ENCODE measurements at places on chromosomes 11 and 22.

DNA sequence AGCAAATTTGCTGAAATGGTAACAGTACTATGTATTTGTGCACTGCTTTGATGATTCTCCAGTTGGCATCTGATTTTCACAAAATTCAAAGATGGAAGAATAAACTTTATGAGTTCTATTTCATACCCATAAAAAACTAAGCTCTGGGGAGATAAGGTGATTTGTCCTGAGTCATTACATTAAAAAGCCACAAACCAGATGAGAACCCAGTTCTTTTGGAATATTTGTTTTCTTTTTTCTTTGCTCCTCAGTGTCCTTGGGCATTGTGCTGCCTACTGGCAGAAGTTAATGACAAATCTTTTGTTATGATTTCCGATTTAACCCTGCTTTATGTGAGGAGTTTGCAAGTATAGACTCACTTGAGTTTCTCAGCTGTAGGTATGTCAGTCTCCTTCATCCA is 45.4 kb upstream of the AMOTL1 start:
- no peak for DNase-seq

- no peak for DNase-seq
These were observed 70.8 kb downstream of the RNF169 start for GRCh38 chr11:74819400-74819799.

DNA sequence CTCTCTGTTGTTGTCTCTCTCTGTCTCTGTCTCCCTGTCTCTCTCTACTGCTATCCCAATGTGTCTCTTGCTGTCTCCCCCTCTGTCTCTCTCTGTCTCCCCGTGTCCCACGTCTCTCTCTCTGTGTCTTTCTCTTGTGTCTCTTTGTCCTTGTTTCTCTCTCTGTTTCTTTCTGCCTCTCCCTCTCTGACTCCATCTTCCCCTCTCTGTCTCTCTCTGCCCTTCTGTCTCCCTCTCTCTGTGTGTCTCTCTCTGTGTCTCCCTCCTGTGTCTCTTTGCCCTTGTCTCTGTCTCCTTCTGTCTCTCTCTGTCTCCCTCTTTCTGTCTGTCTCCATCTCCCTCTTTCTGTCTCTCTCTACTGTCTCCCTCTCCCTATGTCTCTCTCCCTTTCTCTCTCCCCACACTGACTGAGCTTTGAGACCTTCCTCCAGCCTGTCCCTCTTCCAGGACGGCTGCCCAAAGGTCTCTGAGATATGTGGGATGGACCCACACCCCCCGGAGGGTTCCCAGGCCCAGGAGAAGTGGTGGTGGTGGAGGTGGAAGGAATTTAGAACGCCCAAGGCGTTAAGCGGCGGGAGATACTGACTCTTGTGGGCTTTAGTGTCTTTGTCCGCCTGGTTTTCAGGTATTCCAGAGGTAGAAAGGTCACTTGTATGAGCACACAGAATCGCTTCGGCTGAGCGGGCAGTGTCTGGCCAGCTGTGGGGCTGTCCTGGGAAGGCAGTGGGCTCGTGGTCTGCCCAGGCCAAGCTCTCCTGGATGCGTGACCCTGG is 65.5 kb upstream of the CCND1 start:
- no peak for DNase-seq

- DNase-seq = no peak
These were observed 6.6 kb downstream of the HSPA8 start for GRCh38 chr11:123055191-123055901.

DNA sequence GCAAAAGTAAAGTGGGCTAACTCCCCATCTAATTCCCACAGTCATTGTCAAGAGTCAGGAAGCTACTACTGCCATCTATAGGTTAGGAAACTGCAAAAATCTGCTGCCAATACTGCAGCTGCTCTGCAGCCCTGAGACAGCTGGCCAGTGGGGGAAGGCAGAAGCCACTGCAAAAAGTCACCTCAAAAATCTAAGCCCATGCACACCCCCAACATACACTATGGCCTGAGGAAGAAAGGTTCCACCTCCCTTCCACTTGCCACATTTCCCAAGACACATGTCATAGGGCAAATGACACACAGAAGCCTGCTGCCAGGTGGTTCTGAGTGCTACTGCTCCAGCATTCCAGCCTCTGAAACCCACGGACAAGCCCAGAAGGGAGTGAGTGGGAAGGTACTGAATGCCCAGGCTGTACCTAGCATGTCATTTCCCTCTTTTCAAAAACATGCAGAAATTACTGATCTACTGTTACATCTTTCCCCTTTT is 36.9 kb downstream of the DGCR2 start:
- DNase-seq = no peak

- no peak for DNase-seq
These were observed 14.4 kb downstream of the POU2AF2 start for GRCh38 chr11:111259896-111260295.

All from osteocyte (in vitro differentiated cells).